ENCODE measurements at places on chromosomes 6 and 20.

DNA sequence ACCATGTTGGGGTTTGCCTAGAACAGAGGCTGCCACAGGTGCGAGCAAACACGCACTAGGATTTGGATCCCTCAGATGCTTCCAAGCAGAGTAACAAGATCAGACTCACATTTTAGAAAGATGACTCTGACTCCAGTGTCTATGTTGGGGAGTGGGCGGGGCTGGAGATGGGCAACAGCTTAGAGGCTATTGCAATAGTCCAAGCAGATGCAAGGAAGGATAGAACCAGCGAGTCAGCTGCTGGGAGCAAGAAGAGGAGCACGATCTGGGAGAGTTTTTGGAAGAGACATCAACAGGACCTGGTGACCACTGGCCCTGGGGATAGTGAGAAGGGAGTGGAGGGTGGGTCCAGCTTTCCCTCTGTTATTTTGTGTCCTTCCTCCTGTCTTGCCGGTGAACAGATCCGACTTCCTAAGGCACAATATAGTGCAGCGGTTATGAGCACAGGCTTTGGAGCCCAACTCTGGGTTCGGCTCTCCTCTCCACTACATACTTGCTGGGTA, 52.7 kb downstream of the FGD2 start:
- no peak for DNase-seq

DNA sequence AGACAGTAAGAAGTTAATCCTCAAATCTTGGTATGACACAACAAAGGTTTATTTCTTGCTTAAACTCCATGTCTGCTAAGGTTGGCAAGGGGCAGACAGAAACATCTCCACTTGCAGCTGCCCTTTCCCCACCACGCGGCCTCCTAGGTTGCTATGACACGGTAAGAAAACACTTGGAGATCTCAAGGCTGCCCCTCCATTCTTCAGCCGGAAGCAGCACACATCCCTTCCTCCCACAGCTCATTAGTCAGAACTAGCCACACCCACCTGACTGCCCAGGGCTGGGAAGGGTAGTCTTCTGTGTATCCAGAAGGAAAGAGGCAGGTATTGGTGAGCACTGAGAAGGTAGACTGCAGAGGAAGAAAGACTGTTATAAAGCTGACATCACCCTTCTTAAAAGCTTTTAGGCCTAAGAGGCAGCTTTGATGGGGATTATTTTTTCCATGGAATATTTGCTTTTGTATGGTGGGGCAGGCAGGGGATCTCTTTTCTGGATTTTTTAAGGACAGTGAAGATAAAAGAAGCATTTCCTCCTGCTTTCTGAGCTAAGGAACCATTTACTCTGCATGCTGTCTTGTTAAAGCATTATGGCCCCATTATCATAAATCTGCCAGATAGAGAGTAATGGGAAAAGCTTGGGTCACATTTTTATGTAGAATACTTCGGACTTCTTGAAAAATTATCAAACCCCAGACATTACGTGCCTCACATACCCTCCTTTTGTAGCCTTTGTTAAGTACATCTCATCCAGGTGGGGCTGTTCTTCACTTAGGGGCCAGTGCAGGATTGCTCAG, 41.6 kb downstream of the MRAP2 start:
- DNase-seq = no peak

GRCh38 chr6:48986845-48987244, 476.2 kb downstream of the MMUT start:
- DNase-seq = no peak

DNA sequence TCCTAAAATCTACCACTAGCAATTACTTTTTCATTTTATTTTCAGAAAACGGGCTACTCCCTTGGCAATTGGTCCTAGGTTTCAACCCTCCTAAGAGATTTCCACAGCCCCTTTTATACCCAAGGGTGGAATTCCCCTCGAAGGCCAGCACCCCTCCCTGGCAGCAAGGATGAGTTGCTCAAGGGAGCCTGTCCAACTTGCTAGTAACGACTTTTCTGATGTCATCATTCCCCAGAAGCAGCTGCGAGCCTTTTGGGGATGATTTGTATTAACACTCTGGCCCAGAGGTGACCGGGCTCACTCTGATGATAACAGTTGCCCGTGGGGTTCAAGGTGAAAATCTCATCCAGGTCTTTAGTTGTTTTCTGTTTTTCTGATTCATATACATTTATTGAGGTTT, 30.7 kb upstream of the NAA20 start:
- no peak for DNase-seq

GRCh38 chr6:167214206-167214605, 56.4 kb upstream of the GPR31 start:
- no peak for DNase-seq

GRCh38 chr6:17867880-17868279, 119.6 kb downstream of the KIF13A start:
- DNase-seq = no peak

DNA sequence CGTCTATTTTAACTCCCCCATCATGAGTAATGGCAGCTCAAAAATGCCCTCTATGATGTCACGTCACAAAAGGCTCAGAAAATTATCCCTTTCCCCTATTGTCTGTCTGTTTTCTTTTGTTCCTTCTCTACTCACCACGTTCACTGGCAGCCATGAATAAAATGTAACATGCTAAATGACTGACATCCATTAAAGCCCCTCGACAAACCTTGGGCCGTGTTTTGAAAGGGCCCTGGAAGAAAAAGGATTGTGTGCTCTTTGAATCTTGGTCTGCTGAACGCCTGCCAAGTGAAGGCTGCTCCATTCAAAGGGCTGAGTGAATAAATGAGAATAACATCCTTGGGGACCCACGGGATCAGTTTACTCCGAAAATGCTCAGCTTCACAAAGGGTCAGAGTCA, 118.7 kb downstream of the RPS12 start:
- no peak for DNase-seq

GRCh38 chr6:14231071-14231483, 113.5 kb downstream of the CD83 start:
- no peak for DNase-seq

GRCh38 chr6:23589811-23590210, 536.2 kb upstream of the NRSN1 start:
- no peak for DNase-seq

GRCh38 chr20:8898823-8899222, 170.1 kb upstream of the PLCB4 start:
- no peak for DNase-seq

DNA sequence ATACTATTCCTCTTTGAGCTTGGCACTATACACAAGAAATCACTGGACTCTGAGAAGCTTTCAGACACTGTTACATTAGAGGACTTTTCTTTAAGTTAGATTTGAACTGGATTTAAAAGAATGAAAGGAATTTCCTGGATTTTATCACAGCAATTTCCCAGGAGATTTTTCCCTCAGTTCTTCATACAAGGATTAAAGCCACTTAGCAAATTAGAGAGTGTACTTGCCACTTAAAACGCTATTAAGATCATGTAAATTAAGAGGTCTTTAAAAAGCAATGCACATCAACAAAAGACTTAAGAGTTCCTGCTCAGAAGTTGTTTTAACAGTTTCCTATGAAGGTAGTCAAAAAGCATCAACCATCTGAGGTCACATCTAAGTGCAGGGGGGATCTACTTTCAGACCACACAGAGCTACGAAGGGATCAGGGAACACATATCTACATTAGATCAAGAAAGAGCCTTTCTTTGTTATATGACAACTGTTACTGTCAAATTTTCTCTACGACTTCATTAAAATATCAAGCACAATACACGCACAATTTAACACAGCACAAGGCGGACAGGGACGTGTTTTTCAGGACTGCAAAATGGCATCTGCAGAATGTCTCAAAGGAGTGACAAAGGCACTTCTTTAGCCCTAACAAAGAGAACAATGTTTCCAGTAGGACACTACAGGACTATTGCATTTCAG, 65.8 kb downstream of the EPB41L2 start:
- DNase-seq = no peak

- no peak for DNase-seq
Observed at GRCh38 chr6:149513915-149514314, 29.1 kb upstream of the ZC3H12D start.

DNA sequence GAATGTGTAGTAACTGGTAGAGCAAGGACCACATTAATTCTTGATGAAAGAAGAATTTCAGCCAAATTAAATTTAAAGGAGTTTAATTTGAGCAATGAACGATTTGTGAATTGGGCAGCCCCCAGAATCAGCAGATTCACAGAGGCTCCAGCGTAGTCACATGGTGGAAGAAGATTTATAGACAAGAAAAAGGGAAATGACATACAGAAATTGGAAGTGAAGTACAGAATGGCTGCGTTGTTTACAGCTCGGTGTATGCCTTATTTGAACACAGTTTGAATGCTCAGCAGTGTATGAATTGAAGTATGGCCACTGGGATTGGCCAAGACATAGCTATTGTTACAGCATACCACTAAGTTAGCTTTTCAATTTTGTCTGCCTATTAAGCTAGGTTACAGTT, 173.6 kb upstream of the ARG1 start:
- DNase-seq = no peak

DNA sequence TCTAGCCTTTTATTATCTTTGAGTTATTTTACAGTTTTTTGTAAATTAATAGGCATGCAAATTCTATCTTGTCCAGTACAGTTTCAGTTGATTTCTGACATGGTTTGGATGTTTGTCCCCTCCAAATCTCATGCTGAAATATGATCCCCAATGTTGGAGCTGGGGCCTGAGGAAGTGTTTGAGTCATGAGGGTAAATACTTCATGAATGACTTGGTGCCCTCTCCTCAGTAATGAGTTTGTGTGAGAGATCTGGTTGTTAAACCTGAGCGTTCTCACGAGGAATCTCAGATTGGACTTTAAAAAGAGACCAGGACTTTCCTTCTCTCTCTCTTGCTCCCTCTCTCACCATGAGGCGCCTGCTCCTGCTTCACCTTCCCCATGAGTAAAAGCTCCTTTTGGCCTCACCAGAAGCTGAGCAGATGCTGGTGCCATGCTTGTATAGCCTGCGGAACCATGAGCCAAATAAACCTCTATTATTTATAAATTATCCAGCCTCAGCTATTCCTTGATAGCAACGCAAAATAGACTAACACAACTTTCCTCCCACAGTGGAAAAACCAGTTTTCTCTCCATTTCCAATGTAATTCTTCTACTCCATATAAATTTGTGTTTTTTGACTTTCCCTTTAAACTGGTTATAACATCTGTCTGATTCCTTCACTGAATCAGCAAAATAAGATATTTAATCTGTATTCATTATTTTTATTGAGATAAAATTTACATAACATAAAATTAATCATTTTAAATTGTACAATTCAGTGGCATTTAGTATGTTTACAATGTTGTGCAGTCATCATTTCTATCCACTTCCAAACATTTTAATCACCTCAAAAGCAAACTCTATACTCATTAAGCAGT, 78.7 kb upstream of the PRSS16 start:
- DNase-seq = no peak
